ENCODE measurements at places on chromosomes 16 and 17.

- no peak for DNase-seq
Observed at GRCh38 chr17:16934836-16935235, 37.1 kb downstream of the TNFRSF13B start.

DNA sequence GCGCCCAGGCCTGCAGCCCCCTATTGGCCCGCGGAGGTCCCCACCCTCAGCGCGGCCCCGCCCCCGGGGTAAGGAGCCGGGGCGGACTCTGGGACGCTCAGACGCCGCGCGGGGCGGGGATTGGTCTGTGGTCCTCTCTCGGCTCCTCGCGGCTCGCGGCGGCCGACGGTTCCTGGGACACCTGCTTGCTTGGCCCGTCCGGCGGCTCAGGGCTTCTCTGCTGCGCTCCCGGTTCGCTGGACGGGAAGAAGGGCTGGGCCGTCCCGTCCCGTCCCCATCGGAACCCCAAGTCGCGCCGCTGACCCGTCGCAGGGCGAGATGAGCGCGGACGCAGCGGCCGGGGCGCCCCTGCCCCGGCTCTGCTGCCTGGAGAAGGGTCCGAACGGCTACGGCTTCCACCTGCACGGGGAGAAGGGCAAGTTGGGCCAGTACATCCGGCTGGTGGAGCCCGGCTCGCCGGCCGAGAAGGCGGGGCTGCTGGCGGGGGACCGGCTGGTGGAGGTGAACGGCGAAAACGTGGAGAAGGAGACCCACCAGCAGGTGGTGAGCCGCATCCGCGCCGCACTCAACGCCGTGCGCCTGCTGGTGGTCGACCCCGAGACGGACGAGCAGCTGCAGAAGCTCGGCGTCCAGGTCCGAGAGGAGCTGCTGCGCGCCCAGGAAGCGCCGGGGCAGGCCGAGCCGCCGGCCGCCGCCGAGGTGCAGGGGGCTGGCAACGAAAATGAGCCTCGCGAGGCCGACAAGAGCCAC lies at the start of gene NHERF1:
NHERF1 (plus strand) TSS at position 100 of the 750 bp plus-strand sequence; CDS start at position 319, 219 bp downstream.
- no peak for DNase-seq

- DNase-seq: no peak
Observed at GRCh38 chr16:6483469-6484033, 849.1 kb upstream of the RBFOX1 start.

DNA sequence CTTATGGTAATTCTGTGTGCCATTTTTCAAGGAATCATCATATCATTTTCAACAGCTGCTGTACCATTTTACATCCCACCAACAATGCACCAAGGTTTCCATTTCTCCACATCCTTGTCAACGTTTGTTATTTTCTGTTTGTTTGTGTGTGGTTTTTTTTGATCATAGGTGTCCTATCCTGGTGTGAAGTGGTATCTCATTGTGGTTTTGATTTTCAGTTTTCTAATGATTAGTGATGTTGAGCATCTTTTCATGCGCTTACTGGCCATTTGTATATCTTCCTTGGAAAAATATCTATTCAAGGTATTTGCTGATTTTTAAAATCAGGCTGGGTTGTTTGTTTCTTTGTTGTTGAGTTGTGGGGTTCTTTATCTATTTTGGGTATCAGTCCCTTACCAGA lies 15.0 kb downstream of the CHD9 start:
- no peak for DNase-seq

DNA sequence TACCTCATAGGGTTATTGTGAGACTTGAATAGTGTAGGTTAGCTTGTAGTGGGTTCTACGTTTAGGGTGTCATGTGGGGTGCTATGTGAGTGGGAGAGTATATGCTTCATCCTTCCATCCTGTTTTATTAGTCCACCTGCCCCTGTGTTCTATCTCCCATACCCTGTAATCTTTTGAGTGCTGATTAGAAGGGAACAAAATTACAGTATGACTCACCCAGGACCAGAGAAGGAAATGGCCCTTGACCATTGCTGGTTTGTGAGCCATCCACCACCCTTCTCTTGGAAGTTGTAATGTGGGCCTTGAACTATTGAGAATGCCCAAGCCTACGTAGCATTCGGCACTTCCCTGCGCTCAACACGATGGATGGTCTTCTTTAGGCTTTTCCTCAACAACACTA lies 17.1 kb downstream of the SAP30BP start:
- DNase-seq: no peak

DNA sequence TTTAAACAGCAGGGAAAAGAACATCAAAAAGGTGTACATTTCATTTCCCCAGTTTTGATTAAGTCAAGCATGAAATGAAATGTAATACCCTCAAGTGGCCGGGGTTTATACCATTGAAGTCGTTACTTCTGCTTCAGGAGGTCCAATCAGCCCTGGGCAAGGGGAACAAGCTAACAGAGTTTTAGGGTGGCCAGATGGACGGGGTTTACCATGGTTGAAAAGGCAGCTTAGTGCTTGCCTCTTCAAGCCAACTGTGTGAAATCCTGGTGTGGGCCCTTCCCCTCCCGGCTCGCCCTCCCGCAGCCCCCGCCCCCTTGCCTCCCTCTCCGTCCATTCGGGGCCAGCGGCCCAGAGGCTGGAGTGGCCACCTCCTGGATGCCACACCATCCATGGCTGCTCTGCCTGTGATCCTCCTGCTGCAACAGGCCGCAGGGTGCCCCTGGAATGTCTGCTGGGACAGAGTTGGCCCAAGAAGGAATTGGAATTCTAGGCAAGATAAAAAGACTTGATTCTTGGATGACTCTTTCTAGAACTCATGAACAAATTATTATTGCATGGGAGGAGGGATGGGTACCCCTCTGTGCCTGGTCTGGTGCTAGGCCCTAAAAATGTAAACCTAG lies 296.2 kb upstream of the IRX3 start:
- DNase-seq: no peak

DNA sequence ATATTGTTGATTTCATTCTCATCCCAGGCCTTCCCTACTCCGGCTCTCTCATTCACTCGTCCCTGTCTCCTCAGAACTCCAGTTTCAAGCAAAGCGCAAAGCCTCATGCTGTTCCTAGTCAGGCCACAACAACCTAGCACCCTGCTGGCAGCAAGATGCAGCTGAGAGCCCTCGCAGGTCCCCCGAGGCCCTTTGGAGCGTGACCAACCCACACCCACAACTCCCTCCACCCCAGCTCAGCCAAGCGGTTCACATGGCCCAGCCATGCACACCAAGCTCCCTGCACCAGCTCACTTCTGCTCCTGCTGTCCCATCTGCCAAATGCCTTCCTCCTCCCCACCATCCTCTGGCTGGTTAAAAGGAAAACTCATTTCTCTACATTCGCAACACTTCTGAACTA lies 195.8 kb downstream of the IRX5 start:
- DNase-seq: no peak

DNA sequence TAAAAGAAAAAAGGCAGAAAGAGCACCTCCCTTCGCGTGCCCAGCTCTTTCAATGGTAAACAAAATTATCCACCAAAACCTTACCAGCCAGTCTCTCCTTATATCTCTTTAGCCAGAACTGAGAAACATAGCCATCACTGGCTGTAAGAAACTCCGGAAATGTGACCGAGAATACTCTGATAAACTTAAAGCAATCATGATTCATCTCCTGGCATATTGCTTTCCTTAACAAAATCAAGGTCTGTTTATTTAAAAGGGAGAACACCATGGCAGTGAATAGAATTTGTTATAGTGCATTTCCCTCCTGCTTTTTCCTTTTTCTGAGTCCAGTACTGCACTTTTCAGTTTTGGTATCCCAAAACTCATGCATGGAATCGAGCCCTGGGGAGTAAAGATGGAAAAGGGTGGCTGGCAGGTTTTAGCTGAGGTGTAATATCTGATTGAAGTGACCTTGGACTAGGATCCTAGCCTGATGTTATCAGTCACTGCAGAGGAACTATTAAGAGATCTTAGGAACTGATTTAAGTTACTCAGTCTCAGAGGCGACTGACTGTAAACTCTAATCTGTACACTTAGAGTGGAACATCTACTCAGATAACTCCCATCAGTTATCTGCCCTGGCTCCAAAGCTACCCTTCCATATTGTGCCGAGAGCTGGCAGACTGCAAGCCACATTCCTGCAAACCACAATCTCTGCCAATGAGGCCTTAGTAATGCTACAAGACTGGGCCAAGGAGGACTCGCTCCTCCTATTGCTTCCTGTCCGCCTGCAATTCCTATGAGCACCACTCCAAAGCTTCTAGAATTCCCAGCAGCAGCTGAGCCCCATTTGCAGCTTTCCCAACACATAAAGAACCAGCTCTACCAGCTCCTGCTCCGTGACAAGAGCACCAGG lies 7.4 kb upstream of the COX10 start:
- DNase-seq: no peak

DNA sequence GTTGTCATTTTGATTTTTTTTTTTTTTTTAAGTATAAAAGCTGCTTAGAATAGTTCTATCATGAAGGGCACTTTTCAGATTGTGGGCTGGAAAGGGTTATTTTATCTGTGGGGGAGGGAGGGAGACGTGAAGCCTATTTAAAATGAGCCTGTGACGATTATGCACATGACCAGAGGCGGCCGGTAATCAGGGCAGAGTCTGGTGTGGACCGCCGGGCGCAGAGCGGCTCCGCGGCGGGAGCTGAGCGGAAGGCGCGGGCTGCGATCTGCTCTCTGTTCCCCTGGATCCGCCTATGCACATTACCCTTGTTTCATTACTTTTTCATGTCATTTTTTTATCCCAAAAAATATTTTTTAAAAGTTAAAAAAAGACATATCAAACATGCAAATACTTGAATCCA lies 23.5 kb downstream of the TMC6 start:
- no peak for DNase-seq

DNA sequence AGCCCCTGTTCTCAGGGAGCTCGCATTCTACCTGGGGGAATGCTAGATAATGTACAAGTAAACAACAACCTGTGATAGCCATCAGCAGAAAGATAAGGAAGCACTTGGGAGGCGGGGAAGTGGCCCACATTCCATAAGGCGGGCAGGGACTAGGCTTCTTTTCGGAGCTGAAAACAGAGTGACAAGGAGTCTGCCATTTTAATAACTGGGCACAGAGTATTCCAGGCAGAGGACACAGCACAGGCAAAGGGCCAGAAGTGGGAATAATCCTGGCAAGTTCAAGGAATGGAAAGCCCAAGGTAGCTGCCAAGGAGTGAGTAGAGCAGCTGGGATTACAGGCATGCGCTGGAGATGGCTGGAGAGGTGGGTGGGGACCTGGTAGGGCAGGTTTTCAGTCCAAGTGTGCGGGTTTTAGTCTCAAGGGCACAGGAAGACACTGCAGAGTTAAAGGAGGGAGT lies 24.3 kb downstream of the USP43 start:
- no peak for DNase-seq

- no peak for DNase-seq
Observed at GRCh38 chr16:84471316-84471715, 33.1 kb downstream of the MEAK7 start.

- DNase-seq: no peak
Observed at GRCh38 chr17:74368341-74369081, 1.2 kb downstream of the GPR142 start.

DNA sequence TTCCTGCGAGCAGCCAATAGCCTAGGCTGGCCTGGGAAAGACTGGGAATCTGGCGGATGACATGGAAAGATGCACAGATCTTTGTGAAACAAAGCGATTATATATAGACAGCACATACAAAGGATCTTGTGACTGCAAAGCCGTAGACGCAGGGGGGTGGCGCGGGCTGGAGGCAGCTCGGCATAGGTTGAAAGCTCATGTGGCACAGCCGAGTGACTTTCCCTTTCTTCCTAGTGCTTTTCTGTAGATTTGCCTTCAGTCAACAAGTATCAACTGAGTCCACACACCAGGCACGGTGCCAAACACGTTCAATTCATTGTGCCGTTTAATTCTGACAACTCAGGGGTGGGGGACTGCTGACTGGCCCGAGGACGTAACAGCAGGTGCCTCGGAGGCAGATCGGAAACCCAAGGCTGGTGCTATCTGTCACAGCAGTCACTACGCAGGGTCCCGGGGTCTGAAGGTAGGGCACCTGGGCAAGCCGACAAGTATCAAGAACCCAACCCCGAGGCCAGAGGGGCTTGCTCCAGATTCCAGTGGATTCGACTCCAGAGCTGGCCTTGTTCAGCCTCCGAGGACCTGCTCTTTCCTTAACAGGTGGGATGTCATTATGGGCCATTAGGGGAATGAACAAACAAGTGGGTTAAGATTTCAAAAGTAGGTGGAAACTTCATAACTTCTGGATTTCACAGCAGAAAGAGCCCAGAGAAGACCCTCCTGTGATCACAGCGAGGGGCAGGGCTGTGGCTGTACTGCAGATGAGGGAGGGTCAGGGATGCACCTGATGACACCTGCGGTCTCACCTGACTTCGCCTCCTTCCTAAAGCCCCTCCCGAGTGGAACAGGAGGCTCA lies 5.9 kb downstream of the PAM16 start:
- no peak for DNase-seq

- DNase-seq: no peak
Observed at GRCh38 chr16:72444696-72445095, 272.7 kb upstream of the PMFBP1 start.

DNA sequence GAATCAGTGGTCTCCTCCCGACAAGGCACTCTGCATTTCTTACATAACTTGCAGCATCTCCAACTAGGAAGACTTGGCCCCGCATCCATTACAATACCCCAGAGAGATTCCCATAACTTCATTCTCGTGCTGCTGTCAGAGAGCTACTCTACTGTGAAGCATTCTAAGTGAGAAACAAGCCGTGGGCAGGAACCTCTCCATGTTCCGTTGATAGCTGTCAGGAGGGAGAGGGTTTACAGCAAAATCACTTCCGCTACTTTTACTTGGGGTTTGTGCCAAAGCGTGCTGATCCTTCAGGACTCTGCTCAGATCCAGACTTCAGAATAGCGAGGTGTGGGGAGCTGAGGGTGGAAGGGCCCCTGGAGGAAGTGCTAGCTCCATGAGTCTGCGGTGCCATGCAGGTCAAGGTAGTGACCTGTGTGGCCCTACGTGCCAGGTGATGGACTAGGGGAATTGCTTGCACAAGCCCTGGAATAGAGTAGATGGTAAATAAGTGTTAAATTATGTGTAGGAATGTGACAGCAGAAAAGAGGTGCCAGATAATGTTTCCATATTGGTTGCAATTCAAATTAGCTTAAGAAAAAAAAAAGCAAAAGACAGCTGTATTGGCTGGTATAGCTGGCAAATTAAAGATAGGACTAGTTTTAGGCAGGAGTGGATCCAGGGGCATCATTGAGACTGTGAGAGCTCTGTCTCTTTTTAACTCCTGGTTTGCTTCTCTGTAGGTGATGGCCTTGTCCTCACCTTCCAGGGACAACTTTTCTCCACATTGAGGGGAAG lies 358.5 kb upstream of the ERCC4 start:
- no peak for DNase-seq

- DNase-seq: no peak
Observed at GRCh38 chr17:798246-798645, 16.1 kb downstream of the MRM3 start.

GRCh38 chr17:77852731-77853130 lies 105.8 kb upstream of the TNRC6C start:
- no peak for DNase-seq
